ENCODE measurements at places on chromosomes 1 and 21.

- DNase-seq, result no peak
Observed at GRCh38 chr1:6476483-6476882, 10.5 kb upstream of the TNFRSF25 start.

GRCh38 chr1:32494196-32494595 lies 29.3 kb downstream of the ZBTB8B start:
- no peak for DNase-seq

DNA sequence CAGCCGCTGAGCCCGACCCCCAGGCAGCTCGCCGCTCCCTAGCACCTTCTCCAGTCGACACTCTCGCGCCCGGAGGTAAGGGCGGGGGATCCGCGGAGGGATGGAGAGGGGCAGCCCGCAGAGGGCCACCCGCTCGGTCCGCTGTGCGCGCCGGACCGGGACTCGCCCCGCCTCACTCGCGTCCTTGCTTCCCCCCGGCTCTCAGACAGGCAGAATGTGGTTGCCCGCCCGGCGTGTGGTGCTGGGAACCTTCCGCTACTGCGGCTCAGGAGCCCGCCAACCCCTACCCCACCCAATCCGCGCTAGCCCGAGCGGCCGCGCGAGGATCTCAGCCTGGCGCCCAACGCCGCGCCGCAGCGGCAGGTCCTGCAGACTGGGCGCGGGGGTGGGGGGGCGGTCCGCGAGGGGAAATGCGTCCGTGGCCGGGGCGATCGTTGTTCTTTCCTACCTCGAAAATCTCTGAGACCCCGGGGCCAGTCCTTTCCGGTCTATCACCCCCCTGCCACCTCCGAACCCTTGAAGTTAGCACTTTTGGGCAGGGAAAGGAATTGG lies 404 bp downstream of the LRRC8C start:
- DNase-seq, result no peak

- DNase-seq, result no peak
Observed at GRCh38 chr1:161936786-161937185, 86.9 kb downstream of the OLFML2B start.

DNA sequence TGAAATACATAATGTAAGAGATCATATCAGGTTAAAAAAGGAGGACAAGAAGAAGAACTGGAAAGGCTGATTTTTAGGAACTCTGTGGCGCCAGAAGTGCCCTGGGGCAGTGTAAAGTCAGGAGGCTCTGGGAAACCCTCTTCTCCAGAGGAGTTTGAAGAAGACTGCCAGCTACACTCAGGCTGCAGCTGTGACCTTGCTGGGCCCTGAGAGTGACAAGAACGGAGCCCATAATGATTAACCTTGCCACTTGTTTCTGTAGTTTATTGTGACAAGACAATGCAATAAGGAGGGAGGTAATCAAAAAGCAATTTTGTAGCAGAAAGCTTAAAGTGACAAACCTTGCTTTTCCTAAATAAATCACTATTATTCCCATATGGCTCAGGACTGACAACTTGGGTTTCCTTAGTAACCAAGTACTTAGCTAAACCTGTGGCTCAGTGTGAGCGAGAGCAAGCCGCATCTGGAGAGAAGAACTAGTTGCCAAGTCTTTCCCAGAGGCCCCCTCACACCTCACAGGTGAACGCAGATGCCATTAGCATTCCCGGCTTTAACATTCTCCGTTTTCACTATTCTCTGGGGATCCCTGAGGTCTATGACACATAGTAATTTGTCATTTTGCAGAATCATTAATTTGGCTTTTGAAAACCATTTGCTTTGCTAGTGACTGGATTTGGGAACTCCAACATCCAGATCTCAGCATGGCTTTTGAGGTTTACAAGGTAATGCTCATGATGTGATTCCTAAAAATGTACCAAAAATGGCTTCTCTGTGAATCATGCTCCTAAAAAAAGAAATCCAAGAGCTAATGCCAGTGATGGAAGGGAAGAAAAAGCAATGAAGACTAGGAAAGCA lies 115.9 kb downstream of the OMA1 start:
- DNase-seq, result no peak
